ENCODE measurements at places on chromosomes 6 and 20.

DNA sequence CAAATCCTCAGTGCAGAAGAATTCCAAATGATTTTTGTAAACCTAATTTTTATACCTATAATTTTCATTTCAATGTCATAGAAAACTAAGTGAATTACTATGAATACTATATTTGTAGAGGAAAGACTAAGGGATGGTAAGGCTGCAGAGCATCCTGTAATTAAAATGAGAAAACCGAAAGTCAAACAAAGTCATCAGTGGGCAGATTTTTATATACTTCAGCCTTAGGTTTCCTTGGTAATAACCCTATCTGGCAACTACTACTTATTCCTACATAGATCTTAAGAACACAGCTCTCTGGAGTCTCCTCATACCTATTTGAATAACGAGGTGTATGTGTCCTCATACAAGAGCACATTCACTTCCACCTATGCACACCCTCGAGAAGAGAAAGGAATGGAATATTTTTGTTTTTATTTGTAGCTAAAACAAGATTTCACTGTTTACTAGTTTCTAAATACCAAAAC, 117.9 kb upstream of the SGK1 start:
- DNase-seq = no peak

- DNase-seq = peak; percentile 69
Observed at GRCh38 chr6:130240232-130240631, 17.5 kb upstream of the SAMD3 start.

DNA sequence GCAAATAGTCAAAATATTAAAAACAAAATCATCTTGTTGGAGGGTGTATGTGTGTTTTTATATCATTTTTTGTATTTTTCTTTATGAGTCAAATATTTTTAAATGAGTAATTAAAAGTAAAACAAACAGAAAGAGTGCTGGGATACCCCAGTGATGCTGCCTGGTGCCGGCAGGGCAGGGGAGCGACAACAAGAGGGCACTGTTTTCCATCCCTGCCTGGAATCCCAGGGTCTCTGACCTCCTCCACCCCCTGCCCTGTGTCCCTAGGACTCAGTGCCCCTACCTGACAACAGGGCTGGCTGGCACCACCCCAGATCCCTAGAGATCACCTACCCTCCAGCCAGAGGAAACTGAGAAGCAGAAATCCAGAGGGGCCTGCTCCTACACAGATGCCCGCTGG, 41.9 kb upstream of the HMGA1 start:
- DNase-seq = no peak

GRCh38 chr6:47733879-47734558, 35.6 kb downstream of the ADGRF4 start:
- no peak for DNase-seq

DNA sequence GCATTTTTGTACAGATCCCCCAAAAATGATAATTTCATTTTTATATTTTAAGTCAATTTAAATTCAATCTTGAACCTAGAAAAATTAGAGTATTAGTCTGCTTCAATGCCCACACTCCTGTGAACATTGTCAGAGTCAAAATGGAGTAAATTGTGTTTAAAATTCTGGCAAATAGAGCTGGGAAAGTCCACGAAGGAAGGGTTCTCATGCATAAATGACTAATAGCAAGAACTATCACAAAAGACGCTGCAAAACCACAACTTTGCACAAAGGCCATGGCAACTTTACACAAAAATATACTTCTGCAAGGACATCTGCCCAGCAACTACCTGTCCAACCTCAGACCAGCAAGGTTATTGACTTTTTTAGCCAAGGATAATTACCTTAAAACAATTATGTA, 203.2 kb upstream of the SMLR1 start:
- DNase-seq = peak; percentile 70

DNA sequence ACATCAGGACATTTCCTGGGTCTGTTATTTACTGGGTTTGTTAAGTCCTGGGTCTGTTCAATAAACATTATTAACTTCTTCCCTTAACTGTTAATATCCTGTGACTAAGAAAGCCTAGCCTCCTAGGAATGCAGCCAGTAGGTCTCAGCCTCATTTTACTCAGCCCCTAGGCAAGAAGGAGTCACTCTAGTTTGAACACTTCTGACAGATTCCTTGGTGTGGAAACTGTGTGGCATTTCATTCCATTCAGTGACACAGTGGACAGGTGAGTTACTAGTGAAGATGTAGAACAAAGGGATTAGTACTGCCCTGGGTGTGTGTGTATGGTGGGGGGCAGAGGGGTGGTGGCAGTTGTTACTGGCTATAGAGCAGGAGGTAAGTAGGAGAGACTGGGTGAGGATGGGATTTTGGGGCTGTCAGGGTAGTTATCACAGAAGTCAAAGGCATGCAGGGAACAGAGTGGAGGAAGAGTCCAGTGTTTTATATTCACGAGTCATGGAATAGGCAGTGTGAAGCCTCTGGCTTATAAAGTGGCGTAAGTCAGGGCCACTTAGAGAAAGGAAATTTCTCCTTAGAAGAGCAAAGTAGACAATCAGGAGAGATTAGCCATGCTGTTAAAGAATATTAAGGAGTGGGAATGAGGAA, 28.4 kb downstream of the RNF182 start:
- peak; percentile 38 for DNase-seq

GRCh38 chr6:10531503-10531902, 10.4 kb downstream of the GCNT2 start:
- DNase-seq = no peak

GRCh38 chr20:57398901-57399535, 7.8 kb downstream of the RBM38 start:
- DNase-seq = no peak

GRCh38 chr6:100463630-100464161, 1.0 kb downstream of the SIM1 start:
- no peak for DNase-seq

GRCh38 chr6:130324657-130325056, 41.2 kb upstream of the TMEM200A start:
- DNase-seq = peak; percentile 84

DNA sequence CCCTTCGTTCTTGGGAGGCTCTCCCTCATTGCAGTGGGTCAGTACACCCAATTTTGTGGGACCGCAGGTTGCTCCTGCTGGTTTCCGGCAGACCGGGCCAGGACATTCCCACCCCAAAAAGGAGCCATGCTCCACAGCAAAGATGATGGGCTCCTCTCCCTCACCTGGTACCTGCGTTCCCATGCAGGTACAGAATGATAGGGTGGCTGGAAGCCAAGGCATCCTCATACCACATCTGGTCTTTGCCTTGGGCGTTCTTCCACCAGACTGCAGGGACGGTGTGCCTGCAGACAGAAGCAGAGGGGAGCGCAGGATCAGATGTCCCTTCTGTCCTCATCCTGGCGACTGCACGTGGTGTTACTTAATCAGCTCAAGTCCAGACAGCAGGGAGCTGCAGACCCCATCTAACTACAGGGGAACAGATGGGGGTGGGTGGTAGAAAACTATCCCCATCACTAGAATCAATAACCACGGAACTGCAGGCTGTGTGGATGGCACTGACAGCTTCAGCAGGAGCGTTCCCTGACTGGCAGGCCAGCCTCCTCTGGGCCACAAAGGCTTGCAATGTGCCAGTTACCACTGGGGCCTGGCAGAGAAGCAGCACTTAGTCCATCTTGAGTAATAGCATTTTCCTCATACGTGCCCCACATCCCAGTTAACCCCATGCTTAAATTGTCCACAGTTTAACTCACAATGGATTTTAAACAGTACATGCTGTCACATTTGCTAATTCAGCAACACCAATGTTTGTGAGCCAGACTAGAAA, 70.4 kb downstream of the ABHD12 start:
- DNase-seq = no peak

GRCh38 chr20:33337119-33337518, 54.1 kb downstream of the BPIFB1 start:
- no peak for DNase-seq

- no peak for DNase-seq
Observed at GRCh38 chr6:3232017-3232945, 4.8 kb upstream of the TUBB2B start.

DNA sequence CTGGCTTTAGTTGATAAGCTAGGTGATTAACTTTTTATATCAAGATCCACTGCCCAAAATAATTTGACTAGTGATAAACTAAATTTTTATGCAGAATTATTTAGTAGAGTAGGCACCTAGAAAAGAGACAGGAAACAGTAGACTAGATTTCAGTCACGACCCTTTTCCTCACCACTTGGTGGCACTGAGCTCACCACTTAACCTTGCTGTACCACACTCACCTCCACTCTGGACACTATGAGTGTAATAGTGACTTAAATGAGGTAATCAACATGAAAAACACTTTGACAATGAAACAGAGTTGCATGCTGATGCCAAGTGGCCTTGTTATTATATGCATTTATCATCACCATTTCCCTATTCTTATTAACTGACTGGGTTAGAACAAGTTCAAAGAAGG, 730.4 kb downstream of the KIF16B start:
- no peak for DNase-seq

GRCh38 chr20:57679113-57679512, 30.7 kb downstream of the PMEPA1 start:
- DNase-seq = no peak

GRCh38 chr20:16821211-16822089, 73.3 kb downstream of the OTOR start:
- peak; percentile 7 for DNase-seq

DNA sequence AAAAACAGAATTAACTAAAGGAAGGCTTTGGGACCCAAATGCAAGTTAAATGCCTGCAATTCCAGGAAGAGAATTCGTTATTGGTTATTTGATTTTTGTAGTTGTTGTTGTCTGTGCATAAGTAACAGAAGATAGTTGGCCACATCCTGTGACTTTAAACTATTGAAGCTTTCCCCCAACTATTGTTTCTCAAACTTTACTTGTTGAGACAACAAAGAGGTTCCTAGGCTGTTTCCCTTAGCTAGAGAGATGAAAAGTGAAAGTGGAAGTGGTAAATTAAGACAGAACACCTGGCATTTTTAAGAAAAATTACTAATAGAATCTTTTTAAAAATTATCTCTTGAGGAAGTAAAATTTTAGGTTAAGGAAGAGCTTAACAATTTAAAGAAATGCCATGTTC, 525.2 kb downstream of the PKHD1 start:
- DNase-seq = no peak

GRCh38 chr6:100288311-100288710, 176.4 kb downstream of the SIM1 start:
- DNase-seq = no peak

- DNase-seq = no peak
Observed at GRCh38 chr20:55449091-55449490, 556.2 kb downstream of the CBLN4 start.

DNA sequence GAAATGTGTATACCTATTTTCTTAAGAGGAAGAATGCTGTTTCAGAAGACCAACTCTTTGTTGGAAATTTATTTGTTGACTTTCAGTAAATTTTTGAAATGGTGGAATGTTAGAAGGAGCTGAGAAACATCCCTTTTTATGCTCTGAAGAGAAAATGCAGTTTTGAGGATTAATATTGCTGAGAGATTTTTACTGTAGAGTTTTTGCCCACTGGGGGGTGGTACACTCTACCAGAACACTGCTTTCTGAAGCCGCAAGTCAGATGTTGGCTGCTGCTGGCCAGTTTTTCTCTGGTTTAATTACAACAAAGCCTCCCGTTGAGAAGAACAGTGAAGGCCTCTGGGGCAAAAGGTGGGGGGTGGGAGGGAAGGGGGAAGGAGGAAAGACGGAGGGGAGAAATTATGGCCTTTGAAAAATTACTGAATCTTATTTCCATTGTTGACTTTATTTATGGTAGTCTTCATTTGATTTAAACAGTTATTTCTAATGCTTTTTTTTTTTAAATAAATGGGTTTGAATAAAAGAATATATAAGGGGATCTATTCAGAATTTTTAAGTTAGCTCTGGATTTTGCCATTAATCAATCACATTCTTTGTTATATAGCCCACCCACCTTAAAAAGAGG, 3.0 kb downstream of the FLRT3 start:
- DNase-seq = peak; percentile 67

DNA sequence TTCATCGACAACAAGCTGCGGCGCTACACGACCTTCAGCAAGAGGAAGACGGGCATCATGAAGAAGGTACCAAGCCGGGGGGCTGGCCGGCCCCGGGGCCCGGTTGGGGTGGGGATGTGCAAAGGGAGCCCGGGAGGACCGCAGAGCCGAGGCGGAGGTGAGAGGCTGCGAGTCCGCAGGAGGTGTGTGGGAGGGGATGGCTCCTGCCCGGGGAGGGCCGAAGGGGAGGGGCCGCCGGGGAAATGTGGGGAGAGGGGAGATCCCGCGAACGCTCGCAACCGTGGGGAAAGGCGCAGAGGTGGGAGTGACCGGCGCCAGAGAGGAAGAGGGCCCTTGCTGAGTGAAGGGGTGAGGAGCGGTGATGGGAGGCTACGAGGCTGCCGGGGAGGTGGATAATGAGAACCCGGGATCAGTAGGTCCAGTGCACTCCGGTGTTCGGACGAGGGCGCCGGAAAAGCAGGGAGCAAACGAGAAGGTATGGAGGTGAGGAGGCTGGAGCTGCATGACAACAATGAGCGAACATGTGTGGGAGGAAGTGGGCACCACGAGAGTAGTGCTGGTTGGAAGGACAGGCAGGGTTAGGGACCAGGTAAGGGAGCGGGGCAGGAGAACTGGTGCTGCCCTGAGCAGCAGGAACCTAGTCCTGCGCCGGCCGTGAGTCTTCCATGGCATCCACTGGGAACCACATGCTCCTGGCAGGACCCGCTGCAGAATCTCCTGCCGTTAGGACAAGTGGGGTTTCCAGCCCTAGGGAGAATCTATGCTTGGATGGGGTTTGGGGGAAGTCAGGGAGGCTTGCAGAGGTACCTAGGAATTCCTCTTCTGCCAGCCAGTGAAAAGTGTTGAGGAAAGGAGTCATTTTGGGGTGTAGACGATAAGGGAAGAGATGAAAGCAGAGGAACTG, 1.3 kb downstream of the SRF start:
- DNase-seq = peak; percentile 44

DNA sequence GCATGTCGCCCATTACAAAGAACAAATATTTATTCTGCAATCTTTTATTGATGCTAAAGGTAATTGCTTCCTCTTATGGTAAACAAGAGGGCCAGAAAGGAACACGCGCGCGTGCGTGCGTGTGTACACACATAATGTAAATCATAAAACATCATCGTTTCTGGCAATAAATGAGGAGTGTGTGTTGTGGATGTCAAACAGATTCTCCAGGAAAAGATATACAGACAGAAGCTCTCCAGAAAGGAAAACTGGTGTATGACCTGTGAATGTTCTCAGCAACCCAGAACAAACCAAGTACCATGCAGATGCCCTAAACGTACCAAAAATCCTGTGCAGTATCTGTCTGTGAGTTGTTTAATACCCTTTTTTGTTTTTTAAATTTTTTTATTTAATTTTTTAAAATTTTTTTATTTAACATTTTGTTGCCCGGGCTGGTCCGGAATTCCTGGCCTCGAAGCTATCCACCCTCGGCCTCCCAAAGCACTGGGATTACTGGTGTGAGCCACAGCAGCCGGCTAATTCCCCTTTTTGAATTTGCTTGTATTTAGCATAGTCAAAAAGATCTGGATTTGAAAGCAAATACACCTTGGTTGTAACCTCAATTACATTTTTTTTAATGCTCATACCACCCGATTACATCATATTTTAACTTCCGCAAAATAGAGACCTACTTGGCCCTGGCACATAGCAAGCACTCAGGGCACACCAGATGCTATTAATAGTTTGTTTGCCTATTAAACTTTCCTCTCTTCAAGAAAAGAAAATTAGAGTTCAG, 909 bp upstream of the NUDT3 start:
- DNase-seq = no peak
